ENCODE measurements at places on chromosomes 1 and 21.

- no peak for DNase-seq
Observed at GRCh38 chr1:185110145-185110544, 46.6 kb downstream of the TRMT1L start.

DNA sequence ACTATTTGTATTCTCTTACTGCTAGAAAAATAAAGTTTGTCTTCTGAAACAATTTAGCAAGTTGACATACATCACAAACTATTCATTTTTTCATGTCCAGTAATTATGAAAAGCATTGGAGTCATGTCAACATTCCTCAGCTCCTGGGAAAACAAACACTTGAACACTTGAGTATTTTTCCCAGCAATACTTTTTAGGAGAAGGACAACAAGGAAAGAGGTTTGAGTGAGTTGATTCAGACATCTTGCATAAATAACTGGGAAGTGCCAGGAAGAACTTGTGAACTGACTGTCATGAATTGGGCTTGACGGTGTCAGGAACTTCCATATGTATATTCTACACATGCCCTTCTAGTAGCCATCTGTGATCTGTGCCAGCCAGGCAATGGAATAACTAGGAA, 195.6 kb downstream of the HMCN1 start:
- no peak for DNase-seq

GRCh38 chr1:41683681-41684500, 199.4 kb upstream of the EDN2 start:
- no peak for DNase-seq

GRCh38 chr1:100308777-100309176, 42.8 kb downstream of the RTCA start:
- no peak for DNase-seq

DNA sequence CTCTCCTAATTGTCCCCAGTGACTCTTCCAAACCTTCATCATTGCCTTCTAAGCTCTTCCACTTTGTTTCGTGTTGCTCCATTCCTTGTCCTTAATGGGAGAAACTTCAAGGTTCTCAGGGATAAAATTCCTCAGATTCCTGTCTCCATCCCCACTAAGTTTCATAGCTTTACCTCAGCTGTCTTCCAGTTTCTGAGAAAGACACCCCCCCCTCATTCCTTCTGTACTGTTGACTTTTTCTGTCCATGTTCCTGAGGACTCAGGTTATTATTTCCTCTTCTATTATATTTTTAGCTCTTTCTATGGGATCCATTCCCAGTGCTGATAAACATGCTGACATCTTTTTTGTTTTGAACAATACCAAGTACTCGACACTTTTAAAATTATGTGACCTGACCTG, 215.3 kb upstream of the PTGFR start:
- no peak for DNase-seq

- no peak for DNase-seq
Observed at GRCh38 chr21:28959367-28960099, 33.1 kb downstream of the LTN1 start.

- no peak for DNase-seq
Observed at GRCh38 chr1:6049419-6049818, 3.7 kb downstream of the KCNAB2 start.

GRCh38 chr1:31934706-31935629, 3.2 kb downstream of the PTP4A2 start:
- DNase-seq, result no peak

GRCh38 chr1:8751984-8752383, 65.5 kb downstream of the RERE start:
- no peak for DNase-seq

DNA sequence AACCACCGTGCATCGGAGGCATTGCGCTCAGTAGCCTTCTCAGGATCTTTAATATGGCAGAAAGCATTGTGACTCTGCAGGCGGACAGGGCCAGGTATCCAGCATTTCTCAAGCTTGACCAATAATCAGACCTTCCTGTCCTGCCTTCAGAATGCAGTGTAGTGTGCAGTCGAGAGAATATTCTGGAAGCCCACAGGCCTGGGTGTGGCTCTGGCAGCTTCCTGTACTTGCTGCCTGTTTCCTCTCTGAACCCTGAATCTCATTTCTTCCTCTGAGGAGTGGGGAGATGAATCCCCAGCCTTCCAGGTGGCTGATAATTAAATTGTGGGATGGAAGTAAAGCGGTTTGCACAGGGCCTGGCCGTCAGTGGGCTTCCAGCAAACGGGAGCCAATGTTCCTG, 42.3 kb downstream of the ACTL8 start:
- no peak for DNase-seq

- DNase-seq, result peak; percentile 3
Observed at GRCh38 chr1:14915356-14916054, 238.0 kb upstream of the TMEM51 start.

GRCh38 chr1:90412563-90412962, 304.5 kb downstream of the BARHL2 start:
- no peak for DNase-seq

DNA sequence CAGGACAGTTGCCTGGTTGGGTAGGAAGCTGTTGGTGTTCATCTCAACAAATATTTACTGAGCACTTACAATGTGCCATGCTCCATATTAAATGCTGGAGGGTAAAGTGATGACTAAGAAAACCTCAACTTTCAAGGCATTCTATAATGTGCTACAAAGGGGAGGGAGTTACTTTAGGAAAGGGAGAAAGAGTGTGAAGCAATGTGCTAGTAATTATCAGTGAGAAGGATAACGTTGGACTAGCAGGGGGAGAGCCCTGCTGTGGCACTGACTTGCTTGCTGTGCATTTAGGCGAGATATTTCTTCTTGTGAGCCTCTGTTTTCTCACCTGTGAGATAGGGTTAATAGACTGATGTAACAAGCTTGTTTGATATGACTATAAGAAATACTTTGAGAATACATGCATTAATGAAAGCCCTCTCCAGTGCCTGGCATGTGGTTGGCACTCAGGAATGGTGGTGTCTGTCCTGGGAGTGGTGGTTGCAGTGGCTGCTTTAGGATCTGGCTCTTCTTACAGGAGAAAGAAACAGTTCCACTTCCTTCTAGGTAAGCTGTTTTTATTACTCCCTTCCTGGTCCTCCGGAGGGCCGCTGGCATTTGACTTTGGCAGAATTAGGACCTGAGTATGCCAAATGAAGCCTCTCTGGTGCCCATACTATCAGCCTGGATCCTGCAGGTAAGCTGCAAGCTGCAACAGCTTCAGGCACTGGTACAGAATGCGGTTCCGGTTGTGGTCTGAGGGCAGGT, 111.1 kb upstream of the COA6 start:
- no peak for DNase-seq

DNA sequence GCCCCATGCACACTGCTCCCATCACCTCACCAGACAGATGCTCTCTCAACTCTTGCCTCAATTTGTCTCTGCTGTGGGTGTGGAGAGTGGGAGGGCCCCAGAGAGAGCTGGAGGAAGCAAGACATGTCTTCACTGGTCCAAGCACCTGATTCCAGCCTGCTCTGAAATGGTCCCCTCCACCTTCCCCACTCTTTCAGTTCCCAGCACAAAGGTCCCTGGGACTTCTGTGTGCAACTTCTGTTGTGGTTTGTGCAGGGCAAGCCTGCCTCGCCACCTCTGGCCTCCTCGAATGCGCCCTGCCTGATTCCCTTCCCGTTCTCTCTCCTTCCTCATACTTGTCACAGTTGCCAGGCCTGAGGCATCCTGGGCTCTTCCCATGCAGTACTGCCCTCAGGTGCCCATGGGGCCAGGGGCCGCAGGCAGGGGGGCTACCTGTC, 119.3 kb downstream of the SYT2 start:
- DNase-seq, result no peak

DNA sequence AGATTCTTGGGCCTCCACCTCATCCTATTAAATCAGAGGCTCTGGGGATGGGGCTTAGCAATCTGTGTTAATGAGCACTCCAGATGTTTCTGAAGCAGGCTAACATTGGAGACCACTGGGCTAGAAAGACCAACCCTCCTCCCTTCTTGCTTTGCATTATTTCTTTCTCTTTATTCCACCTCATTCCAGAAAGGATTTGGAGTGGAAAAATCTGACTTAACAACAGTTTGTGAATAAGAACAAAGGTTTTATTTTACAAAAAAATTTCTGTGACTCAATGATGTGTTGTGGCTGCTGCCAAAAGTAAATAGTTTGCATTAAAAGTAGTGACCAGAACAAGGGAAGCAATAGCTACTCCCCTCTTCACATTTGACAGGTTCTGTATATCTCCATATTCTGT, 79.4 kb downstream of the TGFB2 start:
- no peak for DNase-seq

DNA sequence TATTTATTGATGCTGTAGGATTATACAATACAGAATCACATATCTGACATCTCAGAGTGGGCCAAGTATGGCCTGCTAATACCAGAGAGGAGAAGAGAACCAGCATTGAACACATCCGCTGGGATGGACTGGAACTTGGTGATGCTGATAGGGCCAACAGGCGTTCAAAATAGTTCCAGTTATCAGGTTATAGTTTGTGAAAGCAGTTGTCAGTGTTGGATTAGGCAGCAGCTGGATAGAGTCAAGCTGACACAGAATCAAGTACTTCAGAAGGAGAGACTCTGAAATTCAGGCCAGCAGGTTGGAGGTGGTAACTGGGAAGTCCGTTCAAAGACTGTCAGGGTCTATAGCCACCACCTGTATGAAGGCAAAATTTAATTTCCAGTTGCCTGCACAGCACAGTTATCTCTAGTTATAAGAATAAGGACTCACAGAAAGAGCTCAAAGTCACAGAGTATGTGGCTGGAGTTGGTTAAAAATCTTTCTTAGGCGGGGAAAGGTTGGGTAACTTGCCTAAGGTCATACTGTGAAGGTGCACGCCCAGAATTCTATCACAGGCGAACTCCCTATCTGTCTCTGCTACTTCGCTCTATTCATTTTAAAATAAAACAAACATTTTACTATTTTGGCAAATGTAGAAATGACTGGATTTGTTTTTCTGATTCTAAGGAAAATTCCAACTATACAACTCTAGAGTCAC, 9.9 kb upstream of the DIPK1A start:
- DNase-seq, result no peak

DNA sequence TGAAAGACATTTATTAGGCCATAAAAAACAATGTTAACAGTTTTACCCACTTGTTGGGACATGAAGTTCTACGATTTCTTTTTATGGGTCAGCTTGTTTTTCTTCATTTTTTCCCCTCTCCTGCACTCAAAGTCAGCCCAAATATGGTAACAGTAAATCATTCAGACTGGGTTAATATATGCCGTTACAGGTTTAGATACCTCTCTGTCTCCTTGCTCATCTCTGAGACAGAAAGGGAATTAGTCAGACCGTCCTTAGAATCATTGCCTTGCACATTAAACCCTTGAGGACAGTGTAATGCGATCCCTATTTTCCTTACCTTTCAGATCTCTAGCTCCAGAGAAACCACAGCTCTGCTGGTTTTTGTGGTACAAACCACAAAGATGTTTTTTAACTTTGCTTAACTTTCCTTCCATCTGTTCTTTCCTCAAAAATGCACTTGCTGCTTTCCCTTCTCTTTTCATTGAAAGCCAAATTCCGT, 613.3 kb downstream of the PLPP3 start:
- no peak for DNase-seq

GRCh38 chr1:8684590-8684989, 132.8 kb downstream of the RERE start:
- no peak for DNase-seq

- DNase-seq, result no peak
Observed at GRCh38 chr1:162666006-162666645, 33.9 kb downstream of the DDR2 start.

DNA sequence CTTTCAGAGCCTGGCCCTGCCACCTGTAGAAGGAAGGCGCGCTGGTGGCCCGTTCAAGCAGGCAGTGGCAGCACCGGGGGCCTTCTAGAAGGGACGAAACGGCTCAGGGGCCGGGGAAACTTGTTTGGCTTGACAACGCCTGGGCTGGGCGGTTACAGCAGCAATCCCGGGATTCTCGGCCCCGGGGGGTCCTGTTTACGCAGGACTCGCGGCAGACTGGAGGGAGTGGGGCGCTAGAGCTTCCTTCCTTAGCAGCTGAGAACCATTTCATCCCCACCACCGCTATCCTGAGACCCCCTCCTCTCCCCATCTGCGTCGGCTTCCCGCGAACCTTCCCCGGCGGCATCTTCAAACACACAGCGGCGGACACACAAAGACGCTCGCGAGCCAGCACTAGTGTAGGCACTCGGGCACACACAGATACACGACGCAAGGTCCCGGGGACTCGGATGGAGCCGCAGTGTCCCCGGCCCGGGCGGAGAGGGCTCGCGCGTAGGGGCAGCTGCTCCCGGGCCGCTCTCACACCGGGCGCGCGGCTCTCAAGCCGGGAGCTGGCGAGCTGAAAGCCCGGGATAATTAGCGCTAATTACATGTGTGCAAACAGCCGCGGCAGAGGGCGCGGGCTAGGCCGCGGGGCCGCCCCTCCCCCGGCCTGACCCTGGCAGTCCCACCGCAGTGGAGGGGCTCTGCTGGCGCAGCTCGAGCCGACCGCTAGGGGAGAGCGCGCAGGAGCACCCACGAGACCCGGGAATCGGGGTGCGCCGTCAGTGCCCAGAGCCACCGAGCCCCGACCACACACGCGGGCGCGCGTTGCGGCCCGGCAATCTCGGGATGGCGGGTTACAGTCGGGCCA, 271.4 kb downstream of the FOXD2 start:
- DNase-seq, result no peak

DNA sequence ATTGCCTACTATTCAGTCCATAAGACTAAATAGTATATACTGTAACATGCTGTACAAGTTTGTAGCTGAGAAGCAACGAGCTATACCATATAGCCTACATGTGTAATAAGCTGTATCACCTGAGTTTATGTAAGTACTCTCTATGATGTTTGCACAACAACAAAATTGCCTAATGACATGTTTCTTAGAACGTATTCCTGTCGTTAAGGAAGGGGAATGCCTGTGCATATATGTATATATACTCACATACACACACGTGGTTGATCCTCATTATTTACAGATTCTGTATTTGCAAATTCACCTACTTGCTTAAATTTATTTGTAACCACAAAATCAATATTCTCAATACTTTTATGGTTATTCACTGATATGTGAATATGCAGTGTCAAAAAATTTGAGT, 215.6 kb downstream of the GPR52 start:
- DNase-seq, result no peak

- DNase-seq, result no peak
Observed at GRCh38 chr1:68916221-68916902, 419.5 kb upstream of the DEPDC1 start.

DNA sequence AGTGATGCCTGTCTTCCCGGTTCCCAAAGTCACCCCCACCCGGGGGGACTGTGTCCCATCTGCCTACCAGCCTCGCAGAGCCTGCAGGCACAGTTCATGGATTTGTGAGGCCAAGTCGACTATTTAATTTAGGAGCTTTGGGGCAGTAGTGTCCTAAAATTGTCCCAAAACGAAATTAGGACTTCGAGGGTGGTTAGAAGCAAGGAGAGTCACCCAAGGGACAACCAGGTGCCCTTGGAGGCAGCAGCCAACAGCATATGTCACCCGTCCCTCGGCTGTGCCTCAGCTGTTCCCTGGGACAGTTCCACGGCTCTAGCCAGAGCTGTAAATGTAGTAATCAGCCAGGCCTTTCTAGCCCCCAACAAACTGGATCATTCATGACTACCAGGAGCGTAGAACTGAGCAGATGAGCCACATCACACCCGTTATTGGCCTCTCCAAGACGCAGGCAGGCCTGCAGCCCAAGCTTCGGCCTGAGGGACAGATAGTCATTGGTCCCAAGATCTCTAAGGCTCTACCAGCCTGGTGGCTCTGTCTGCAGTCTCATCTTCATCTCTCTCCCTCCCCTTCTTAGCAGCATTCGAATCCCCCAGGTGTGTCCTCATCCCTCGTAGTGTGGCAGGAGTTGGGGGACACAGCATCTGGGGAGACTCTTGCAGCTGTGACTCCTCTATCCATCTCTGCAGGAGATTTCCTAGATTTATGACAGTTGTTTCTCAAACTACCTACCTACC, 2.9 kb downstream of the PAX7 start:
- no peak for DNase-seq

GRCh38 chr1:14756589-14757285, 158.3 kb downstream of the KAZN start:
- no peak for DNase-seq

Measured in stimulated activated CD4-positive, alpha-beta T cell treated with anti-CD3 and anti-CD28 coated beads, TNF-alpha, amount 100 ng/mL, for 24 hours (primary cell).